Stimulated activated CD4-positive, alpha-beta T cell treated with anti-CD3 and anti-CD28 coated beads, Interleukin-1b, Interleukin-23, amount 100 ng/mL, for 4 hours (primary cell): ENCODE measurements at places on chromosomes 1 and 21.

DNA sequence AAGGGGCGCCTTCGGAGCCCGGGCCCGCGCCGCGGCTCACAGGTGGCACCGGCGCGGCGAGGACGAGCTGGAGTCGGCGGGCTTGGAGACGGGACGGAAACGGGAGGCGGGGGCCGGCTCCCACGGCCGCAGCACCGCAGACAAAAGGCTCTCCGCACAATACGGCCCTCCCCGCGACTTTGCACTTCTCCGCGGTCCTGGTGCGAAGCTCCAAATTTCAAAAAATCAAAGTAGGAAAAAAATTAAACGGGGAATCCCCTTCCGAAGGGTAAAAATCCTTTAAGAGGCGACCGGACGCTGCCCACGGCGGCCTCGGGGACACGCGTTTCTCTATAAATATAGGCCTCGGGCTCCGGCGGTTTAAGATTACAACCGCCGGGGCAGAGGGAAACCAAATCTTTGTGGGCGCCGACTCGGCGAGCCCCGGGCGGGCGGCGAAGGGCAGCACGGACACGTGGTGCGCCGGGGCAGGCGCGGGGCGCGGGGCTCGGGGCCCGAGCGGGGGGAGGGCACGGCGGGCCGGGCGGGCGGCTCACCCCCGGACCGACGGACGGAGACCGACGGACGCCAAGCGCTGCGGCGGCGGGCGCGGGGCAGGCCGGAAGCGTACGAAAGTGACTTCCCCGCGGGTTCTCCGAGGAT lies 453 bp downstream of the PABPC4 start:
- DNase-seq = peak; percentile 4

DNA sequence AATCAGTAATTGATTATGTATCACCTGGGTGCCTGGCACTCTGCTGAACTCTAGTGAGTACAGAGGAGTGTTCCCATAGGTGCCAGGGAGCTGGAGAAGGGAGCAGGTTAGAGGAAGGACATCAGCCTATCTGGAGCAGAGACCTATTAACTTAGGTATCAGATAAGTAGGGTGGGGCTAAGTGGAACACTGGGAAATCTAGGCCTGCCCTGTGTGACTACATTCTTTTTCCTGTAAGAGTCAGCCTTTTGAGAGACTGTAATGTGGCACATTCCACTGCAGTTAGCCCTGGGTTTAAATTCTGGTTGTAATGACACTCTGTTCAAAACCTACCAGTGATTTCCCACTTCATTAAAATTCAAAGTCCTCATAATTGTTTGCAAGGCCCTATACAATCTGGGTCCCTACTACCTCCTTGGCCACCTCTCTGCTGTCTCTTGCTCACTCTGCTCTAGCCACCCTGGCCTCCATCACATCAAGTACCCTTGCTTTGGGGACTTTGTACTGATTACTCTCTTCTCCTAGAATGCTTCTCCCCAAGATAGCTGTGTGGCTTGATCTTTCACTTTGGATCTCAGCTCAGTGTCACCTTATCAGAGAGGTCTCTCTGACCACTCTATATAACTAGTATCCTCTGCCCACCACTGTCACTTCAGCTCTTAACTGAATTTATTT lies 12.9 kb downstream of the STX12 start:
- DNase-seq = no peak

DNA sequence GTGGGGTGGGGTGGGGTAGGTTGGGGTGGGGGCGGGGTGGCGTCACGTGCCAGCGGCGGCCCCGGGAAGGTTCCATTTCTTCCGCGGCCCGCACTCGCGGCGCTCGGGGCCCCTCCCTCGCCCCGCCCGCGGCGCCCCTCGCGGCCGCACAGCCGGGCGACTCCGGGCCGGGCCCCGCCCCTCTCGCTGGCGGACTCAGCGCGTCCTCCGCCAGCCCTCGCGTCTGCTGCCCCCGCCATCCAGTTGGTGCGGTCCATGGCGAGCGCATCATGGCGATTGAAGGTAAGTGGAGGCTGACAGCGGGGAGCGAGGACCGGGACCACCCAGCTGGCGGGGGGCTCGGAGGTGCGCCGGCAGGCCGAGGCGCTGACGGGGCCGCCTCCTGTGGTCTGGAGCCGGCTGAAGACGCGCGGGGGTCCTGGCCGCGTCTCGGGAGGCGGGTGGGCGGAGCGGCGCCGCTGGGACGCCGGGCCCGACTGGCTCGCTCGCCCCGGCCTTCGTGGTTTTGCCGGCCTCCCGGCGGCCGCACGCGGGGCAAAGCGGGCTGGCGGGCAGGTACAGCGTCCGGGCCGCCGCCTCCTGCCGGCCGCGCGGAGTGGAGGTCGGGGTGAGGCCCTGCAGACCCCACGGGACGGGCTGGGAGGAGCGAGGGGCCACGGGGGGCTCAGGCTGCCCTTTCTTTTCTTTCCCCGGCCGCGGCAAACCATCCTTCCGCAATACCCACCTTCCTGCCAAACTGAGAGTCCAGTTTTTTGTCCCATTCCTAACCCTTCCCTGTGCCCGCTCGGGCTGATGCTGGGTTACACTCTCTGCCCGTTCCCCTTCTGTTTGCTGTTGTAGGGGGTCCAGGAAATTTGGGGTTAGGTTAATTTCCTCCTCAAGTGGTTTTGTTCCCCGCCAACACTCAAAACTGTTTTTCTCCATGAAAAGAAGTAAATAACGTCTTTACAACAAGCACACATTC lies at the start of gene SYT14:
Gene SYT14 (plus strand): TSS at position 222 of the 964 bp plus-strand sequence. CDS start 48 bp downstream, at position 270.
- no peak for DNase-seq

- peak; percentile 28 for DNase-seq
Measured at GRCh38 chr1:91997607-91998195, 32.1 kb upstream of the EPHX4 start.

- no peak for DNase-seq
Measured at GRCh38 chr1:19525607-19526545, 40.5 kb upstream of the CAPZB start.

DNA sequence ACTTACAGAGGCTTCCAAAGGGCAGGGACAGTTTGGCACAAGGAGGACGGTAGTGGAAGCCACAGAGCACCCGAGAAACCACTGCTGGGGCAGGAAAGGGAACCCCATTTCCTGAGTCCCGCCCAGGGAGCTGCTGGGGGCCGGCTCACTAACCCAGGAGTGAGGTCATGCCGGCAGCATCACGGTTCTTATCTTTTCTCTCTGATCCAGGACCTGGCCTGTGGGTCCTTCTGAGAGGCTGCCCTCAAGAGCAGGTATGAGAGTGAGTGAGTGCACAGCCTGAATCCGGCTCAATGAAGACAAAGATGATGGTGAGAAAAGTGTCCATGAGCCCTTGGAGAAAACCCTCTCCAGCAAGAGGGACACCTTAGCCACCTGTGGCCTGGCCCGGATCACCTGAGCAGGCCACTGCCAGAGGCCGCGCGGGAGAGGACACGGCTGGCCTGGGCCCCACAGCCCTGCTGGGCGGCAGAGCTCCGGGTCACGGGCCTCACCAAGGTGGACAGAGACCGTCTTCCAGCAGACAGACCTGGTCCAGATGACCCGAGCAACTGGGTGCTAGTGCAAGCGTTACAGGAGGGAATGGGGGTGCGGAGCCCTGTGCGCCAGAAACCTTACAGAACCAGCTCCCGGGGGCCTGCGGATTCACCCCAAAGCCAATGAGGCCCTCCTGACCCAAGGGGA lies 94.9 kb downstream of the RIPK4 start:
- no peak for DNase-seq

GRCh38 chr1:211750599-211750998 lies 75.2 kb upstream of the NEK2 start:
- DNase-seq = no peak

- DNase-seq = peak; percentile 12
Measured at GRCh38 chr21:25708467-25709065, 26.1 kb downstream of the ATP5PF start.

- DNase-seq = no peak
Measured at GRCh38 chr1:103259982-103260381, 151.7 kb upstream of the COL11A1 start.

DNA sequence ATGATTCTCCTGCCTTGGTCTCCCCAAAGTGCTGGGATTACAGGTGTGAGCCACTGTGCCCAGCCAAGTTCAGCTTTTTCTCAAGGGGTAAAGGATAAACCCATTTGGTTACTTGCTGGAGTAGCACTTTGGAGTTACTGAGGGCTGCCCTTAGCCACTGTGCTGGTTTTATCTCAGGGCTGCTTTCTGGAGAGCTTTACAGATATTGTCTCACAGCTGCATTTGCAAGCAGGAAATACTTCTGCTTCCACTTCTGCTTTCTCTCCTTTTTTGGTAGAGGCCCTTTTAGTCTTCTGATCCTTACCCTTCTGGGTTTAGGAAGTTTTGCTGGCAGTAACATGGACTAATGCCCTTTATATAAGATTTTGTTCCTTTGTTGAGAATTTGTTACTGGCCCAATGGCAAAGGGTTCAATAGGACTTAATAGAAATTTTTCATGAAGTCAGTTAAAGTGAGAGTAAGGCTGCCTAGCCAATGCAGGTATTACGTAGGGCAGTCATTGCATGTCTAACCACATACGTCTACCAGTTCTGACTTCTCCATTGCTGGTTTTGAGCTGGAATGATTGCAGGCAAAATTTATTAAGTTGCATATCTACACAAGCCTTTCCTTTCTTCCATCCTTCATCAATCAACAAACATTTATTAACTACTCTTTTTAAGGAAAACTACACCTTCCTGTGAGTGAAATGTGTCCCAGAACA lies 24.4 kb downstream of the CAP1 start:
- no peak for DNase-seq

DNA sequence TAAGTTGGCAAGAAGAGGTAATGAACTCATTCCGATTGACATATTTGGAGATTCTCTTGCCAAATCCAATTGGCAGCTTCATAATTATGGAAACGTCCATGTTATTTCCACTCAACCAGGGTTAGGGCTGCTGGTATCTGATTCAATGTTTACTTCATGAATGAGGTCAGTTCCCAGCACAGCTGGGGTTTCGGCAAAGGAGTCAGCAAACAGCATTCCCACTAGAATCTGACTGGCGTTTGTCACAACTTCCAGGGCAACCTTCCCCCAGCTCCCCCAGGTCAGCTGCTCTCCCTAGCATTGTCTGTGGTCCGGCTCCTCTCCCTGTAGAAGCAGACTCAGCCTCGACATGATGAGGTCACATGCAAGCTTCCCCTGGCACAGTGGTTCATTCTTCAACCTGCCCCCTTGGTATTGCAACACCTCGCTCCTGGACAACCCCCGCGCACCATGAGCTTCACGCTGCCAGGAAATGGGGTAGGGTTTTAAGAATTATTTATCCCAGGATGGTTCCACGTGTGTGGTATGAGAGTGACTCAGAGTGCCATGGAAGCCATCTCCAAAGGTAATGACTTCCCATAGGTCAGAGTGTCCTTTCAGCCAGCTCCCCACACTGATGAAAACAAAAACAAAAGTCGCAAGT lies 100.7 kb upstream of the SLC25A33 start:
- DNase-seq = no peak

GRCh38 chr1:22053017-22053860 lies 730 bp downstream of the CDC42 start:
- DNase-seq = no peak

GRCh38 chr1:245888809-245889208 lies 618.3 kb downstream of the SMYD3 start:
- DNase-seq = peak; percentile 1

DNA sequence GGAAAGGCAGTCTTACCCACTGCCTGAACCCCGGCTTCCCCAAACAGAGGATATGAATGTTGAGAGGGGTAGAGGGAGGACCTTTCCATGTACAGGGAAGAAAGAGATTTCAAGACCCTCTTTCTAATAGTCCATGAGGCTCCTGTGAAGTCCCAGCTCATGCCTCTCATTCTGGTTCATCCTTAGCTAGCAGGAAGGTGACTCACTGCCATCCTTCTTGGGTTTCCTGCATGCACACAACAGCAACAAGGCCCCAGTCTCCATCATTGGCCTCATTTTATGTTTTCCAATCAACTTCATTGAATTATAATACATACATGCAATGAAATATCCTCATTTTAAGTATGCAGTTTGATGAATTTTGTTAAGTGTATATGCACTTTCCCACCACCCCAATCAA lies 46.2 kb downstream of the SYT2 start:
- no peak for DNase-seq
